Hematopoietic multipotent progenitor cell treated with erythropoietin and hydrocortisone succinate and interleukin-3 and kit ligand, for 17 days (in vitro differentiated cells): ENCODE measurements at places on chromosomes 3 and 15.

GRCh38 chr3:2783261-2783660 is 326.9 kb downstream of the IL5RA start:
- no peak for DNase-seq

DNA sequence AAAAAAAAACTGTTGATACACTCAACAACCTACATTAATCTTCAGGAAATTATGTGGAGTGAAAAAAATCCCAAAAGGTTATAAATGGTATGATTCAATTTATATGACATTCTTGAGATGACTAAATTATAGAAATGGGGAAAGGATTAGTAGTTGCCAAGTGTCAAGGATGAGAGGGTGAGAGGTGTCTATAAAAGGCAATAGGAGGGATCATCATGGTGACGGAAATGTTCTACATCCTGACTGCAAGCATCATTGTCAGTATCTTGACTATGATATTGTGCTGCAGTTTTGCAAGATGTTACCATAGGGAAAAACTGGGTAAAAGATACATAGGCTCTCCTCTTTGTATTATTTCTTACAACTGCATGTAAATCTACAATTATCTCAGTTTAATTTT is 125.6 kb downstream of the FRMD5 start:
- no peak for DNase-seq

DNA sequence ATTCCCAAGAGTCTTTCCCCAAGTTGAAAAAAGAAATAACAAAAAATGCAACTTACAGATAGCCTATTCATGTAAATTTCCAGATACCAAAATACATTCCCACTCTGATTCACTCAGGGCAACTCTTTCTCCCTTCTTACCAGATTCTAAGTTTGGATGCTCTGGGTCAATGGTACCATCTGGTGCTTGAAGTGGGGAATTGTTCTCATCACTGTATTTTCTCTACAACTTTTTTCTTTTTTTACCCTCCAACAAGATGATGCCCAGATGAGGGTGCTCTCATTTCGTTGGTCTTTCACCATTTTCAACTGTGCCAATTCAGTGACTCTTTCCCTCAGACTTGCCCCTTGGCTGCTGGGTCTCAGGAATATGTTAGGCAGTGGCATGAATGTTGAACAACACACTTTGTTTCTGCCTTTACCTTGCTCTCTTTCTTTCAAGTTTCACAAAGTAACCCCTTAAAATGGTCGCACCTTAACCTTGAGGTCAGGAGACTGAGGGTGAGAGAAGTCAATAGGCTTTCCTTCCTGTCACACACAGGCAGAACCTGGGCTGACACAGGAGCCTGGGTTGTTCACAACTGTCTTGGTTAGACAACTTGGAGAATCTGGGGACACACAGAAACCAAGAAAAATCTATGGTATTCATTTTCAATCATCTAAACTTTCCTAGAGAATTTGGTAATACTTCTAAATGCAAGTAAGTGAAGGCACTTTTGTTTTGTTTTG is 330.7 kb upstream of the SLCO3A1 start:
- DNase-seq: peak; percentile 41

DNA sequence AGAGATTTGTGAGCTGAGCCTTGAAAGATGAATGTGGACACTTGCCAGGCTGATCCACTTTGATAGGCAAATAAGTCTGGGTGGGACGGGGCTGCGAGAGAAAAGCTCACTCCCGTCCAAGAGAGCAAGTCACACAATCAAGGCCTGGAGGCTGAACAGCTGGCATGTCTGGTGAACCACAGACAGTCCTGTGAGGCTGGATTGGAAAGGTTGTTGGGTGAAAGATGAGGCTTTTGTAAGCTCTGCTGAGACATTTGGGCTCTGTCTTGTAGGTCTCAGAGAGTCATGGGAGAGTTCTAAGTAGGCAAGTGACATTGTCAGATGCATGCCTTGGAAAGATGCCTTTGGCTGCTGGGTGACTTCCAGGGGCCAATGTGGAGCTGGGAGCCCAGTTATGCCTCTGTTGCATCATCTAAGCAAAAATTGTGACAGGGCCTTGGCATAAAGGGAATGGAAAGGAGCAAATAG is 38.5 kb downstream of the RPLP1 start:
- no peak for DNase-seq
